ENCODE measurements at places on chromosomes 5 and 9.

DNA sequence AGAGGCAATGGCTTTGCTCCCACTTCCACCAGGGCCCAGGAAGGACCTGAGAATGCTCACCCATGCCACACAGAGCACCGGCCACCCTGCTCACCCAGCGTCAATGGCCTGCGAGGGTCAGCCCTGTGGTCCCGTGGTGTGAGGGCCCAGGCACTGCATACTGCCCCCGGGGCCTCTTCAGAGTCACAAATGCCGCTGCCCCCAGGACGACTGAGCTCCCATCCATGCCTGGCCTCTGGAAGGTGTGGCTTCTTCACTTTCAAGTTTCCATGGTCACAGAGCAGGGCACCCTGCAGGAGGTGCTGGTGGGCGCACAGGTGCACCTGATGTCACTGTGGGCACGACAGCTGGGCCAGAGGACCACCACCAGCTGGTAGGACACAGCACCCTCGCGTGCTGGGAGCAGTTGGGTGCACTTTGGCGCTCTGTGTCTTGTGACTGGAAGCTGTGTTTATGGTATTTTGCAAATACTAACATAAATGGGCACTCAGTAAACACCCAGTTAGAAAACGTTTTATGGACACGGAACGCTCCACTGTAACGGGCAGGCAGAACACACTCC lies 12.5 kb upstream of the ZDHHC11 start:
- DNase-seq = no peak

DNA sequence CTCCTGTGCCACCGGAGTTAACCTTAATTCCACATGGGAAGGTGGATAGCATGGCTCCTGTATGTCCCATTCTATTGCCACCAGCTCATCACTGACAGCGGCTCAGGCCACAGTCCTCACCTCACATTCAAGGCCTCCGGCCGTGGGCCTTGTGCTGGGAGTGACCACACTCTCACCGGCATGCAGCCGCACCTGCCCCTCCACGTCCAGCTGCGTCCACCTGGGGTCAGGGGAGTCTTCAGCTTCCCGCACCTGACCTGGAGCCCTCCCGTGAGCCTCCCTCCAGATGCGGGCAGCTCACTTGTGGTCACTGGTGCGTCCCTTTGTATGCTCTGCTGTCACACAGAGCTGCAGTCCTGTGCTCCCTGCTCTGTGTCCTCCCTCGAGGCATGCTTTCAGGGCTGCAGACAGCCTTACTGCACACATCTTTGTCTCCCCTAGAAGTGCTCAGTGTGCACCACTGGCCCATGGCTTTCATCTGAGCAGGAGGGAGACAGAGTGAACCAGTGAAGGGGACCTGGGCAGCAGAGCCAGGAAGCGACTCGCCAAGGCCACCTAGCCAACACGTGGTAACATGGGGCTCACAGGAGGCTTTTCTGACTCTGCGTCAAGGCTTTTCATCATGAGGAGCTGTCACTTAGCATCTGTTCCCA lies 210.1 kb downstream of the ERCC6L2 start:
- DNase-seq = no peak

- DNase-seq = no peak
Observed at GRCh38 chr9:70801181-70801829, 320.1 kb downstream of the TRPM3 start.

GRCh38 chr5:14266171-14266570 lies 123.0 kb downstream of the TRIO start:
- no peak for DNase-seq

GRCh38 chr9:98568234-98568908 lies 140.4 kb downstream of the GABBR2 start:
- DNase-seq = no peak

DNA sequence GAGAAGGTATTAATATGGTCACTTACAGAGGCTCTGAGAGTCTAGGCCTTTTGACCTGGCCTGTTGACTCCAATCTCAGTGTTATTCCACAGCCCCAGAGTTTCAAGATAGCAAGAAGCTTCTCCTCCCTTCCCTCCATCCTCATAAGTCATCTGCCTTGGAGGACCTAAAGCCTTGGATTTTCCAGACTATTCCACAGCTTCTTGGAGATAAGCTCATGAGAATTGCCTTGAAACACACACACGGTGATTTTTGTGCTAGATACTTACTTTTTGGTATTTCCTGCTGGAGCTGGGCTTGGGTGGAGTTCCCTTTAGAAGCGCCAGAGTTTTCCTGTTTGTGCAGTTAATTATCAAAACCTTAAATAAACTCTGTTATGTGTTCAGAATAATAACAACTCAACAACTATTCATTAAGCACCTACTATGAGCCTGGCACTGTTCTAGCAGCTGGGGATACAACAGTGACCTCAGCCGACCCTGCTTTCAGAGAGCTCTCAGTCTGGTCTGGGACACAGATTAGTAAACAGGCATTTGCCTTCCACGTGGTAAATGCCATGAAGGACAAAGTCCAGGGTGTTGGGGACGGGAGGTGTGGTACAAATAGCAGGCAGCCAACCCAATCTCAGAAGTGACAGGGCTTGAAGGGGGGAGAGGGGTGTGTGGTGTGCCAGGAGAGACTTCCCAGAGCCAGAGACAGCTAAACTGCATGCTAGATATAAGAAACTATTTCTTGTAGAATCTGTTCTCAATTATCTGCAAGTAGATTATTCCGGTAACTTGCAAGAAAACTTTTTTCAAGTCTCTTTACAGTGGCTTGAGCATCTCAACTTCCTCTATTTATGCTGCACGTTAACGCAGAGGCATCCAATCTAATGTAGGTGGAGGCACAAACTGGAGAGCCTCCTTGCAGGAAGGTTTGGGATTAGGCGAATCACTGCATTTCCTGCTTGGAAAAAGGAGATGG lies 55.9 kb upstream of the KLF9 start:
- DNase-seq = peak; percentile 64

GRCh38 chr5:164352695-164353094 lies 847.3 kb downstream of the MAT2B start:
- no peak for DNase-seq

GRCh38 chr9:21686738-21687137 lies 115.7 kb upstream of the MTAP start:
- DNase-seq = no peak

DNA sequence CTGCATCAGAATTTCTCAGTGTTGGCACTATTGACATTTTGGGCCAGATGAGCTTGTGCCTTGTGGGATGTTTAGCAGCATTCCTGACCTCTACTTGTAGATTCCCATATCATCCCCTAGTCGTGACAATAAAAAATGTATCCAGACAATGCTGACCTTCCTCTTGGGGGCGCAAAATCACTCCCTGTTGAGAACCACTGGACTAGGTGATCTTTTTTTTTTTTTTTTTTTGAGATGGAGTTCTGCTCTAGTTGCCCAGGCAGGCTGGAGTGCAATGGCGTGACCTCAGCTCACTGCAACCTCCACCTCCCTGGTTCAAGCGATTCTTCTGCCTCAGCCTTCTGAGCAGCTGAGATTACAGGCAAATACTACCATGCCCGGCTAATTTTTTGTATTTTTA lies 22.6 kb downstream of the STXBP1 start:
- no peak for DNase-seq

DNA sequence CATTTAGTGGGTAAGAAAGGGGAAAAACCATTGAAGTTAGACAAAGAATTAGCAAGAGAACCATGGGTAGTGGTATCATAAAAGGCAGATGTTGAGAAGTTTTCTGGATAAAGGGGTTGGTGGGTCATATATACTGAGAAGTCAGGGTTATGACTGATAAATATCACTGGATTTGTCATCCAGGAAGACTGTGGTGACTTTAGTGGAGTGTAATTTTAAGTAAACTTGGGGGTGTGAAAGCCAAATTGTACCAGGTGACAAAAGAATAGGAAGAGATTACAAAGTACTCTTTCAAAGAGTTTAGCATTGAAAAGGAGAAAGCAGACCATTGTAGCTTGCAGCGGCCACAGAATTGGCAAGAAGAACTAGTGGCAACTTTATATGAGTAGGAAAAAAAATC lies 315.2 kb upstream of the DMAC1 start:
- no peak for DNase-seq

DNA sequence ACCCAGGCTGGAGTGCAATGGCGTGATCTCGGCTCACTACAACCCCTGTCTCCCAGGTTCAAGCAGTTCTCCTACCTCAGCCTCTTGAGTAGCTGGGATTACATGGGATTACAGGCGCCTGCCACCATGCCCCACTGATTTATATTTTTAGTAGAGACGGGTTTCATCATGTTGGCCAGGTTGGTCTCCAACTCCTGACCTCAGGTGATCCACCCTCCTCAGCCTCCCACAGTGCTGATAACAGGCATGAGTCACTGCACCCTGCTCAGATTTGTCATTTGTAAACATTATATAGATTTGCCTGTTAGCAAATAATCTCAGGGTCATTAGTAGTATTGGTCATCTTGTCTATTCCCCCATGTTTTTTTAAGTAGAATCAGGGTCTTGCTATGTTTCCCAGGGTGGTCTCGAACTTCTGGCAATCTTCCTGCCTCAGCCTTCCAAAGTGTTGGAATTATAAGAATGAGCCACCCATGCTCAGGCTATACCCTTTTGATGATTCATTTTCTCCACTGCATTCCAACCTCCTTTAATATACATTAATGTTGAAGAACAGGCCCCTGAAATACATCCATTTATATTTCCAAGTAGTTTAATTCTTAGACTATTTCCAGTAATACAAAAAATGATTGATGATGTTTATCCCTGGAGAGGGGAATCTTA lies 17.3 kb downstream of the CENPH start:
- DNase-seq = no peak

DNA sequence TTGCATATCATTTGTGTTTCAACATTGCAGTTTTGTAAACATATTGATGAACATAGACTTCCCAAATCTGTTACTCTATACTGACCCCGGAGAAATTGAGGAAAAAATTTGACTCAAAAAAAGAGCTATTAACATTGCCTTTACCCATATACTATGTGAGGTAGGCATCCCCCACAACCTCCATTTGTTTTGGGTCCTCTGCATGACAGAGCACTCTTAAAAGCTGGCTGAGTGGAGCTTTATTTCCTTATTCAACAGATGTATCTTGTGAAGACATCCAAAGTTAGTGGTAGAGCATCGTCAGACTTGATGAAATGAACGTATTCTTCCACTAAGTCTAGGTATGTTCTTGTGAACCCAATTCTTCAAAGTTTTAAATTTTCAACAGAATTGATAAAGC lies 310.5 kb downstream of the CDH9 start:
- DNase-seq = no peak

GRCh38 chr9:112327718-112328450 lies 5.5 kb downstream of the PTBP3 start:
- DNase-seq = no peak

GRCh38 chr5:33736510-33736909 lies 155.3 kb downstream of the ADAMTS12 start:
- no peak for DNase-seq

- DNase-seq = no peak
Observed at GRCh38 chr5:59521476-59521875, 372.1 kb downstream of the PDE4D start.

- no peak for DNase-seq
Observed at GRCh38 chr9:19456426-19456825, 47.6 kb downstream of the ACER2 start.

- no peak for DNase-seq
Observed at GRCh38 chr9:89065921-89066320, 74.7 kb downstream of the S1PR3 start.

- no peak for DNase-seq
Observed at GRCh38 chr9:68523367-68523936, 17.2 kb downstream of the TMEM252 start.

- no peak for DNase-seq
Observed at GRCh38 chr5:113054899-113055298, 78.3 kb downstream of the DCP2 start.

- DNase-seq = no peak
Observed at GRCh38 chr5:178312880-178313282, 80.3 kb upstream of the PHYKPL start.

GRCh38 chr9:109653470-109653869 lies 126.5 kb upstream of the PALM2AKAP2 start:
- DNase-seq = no peak

DNA sequence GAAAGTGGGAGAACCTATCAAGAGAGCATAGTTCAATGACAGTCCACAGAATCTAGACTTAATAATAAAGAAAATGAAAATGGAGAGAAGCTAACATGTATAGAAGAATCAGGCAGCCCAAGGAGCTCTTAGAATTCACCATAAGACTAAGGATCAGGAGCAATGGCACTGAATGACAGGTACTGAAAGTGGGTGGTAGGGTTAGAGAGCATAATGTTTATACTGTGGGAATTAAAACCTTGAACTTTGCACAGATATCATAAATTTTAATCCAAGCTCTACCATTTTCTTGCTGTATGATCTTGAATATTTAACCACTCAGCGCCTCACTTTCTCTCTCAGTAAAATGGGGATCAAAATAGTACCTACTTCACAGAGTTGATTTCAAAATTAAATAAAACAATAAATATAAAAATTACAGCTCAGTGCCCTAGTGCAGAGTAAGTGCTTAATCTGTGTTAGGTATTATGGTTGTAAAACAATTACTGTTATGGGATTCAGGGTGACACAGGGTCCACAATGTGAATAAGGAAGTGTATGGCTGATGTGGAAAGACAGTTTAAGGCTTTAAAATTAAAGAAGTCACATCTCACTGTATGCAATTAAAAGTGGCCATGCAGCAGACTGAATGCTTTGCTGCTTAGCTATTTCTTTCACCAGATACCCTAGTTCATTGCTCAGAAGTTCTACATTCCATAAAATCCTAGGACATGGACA lies 319.8 kb downstream of the HINT1 start:
- no peak for DNase-seq

- no peak for DNase-seq
Observed at GRCh38 chr9:85349046-85349445, 392.7 kb downstream of the AGTPBP1 start.

DNA sequence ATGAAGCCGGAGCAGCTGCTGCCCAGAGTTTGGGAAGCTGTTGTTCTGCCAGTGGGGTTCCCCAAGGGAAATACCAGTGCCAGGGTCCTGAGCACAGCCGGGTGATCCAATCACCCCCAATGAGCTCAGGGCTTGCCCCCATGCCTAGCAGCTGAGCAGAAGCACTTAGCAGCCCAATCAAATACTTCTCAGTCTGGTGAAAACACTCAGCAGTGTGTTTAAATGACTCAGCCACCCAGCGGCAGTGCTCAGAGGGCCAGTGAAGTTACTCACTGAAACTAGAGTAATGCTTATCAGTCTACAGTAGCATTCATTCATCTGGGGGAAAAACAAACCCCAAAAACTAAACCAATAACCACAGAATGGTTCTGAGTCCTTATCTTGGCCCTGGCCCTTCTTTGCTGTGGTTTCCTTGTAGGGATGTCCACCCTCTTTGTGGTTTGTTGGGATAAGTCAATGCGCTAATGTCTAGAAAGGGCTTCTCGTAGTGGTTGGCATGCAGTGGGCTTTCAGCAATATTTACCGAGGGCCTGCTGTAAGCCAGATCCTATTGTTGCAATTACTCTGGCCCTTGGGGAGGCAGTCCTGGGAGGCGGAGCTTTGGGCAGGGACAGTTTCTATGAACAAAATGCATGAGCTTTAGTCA lies 43.1 kb downstream of the LHX2 start:
- DNase-seq = no peak

GRCh38 chr5:21802100-21802499 lies 1051.0 kb downstream of the CDH12 start:
- DNase-seq = no peak

DNA sequence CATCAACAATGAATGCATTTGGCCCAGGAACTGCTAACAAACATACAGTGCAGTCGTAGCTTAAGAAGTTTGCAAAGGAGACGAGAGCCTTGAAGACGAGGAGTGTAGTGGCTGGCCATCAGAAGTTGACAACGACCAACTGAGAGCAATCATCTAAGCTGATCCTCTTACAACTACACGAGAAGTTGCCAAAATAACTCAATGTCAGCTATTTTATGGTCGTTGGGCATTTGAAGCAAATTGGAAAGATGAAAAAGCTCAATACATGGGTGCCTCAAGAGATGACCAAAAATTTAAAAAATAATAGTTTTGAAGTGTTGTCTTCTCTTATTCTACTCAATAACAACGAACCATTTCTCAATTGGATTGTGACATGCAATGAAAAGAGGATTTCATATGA lies 757.7 kb upstream of the CHD1 start:
- no peak for DNase-seq

Measured in left ventricle myocardium superior (tissue), 1 donor.